Endothelial cell of umbilical vein (primary cell): ENCODE measurements at places on chromosomes 6 and 20. TPM values are rescaled to one million over a fixed set of nuclear protein-coding genes. Genes with fewer than 3 reads are reported as not detected.
A peak's percentile ranks its signal among the peaks of the same experiment; 100 is the strongest.

DNA sequence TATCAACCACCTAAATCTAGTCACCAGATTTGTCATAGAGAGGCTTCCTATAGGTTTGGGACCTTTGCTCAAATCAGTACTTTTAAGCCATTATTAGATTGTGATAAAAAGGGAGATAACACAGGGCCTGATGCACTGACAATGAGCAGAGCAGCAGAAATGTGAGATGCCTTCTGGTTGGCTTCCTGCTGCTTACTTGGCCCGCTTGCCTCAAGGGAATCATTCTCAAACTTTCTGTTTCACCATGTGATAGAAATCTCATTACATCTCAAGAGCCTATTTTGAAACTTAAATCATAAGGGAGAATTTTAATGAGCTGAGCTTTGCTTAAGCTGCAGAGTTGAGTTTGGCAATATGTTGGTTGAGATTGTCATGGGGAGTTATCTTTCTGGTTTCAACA is 606.0 kb downstream of the DHX35 start:
- H3K27me3 ChIP-seq = no peaks in the 10 kb centered on the region
- no peak overlapping the region for H3K4me3 ChIP-seq
- H3K36me3 ChIP-seq = no peaks in the 10 kb centered on the region

DNA sequence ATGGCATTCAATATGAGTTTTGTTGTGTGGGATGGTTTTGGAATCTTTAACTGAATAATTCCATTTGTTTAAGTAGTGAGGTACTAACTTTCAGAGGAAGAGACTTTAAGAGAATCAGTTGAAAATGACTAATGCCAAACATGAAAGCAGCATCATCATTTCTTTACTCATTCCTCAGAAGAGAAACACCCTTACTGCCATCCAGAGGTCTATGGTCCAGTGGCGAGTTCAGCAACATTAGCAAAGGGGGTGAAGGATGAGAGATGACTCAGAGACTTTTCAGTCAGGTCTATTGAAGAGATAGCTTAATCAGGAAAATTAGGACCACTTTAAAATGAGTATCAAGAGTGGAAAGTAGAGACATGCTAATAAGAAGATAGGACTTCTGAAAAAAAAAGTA is 118.8 kb downstream of the COL19A1 start:
- H3K4me1 ChIP-seq = no peaks in the 10 kb centered on the region
- H3K27me3 ChIP-seq = no peaks in the 10 kb centered on the region
- DNase-seq = no peak
- no peak overlapping the region for H3K4me3 ChIP-seq
- no peaks in the 10 kb centered on the region for H3K36me3 ChIP-seq
- no peak overlapping the region for H3K27ac ChIP-seq

GRCh38 chr6:38959138-38959537 is 89.4 kb upstream of the GLP1R start:
- no peak overlapping the region for H3K4me3 ChIP-seq
- H3K27ac ChIP-seq = no peak overlapping the region
- no peak for DNase-seq
- H3K36me3 ChIP-seq = no peaks in the 10 kb centered on the region
- H3K27me3 ChIP-seq = no peaks in the 10 kb centered on the region

GRCh38 chr6:72262254-72262653 is 359.6 kb upstream of the KCNQ5 start:
- no peak overlapping the region for H3K27ac ChIP-seq
- peak; percentile 45 for DNase-seq
- no peaks in the 10 kb centered on the region for H3K27me3 ChIP-seq
- H3K36me3 ChIP-seq = no peaks in the 10 kb centered on the region

- H3K36me3 ChIP-seq = no peaks in the 10 kb centered on the region
- no peaks in the 10 kb centered on the region for H3K4me1 ChIP-seq
- DNase-seq = no peak
- no peaks in the 10 kb centered on the region for H3K27me3 ChIP-seq
Observed at GRCh38 chr6:74626288-74626687, 579.6 kb downstream of the COL12A1 start.

The AGER gene
- 12.0 and 18.5 TPM in 2 replicates for total RNA-seq

The SUMO4 gene
- 2.6 and 3.1 TPM in 2 replicates for total RNA-seq

The SLC22A16 gene
- total RNA-seq = not detected in 2 replicates

The PRIM2 gene
- 21.0 and 22.5 TPM in 2 replicates for total RNA-seq
